ENCODE measurements at places on chromosomes 6 and 20. TPM values are rescaled to one million over a fixed set of nuclear protein-coding genes. Genes with fewer than 3 reads are reported as not detected.

Gene SOX18
- 1.9 TPM for total RNA-seq

Gene LPA
- total RNA-seq: 0.21 TPM

Gene SULF2
- 27.8 TPM for total RNA-seq

Gene SERPINB1
- total RNA-seq: 47.3 TPM

Gene CTCFL
- 0.04 TPM for total RNA-seq

Gene HCRTR2
- not detected for total RNA-seq

Gene CST7
- not detected for total RNA-seq

Gene TREM2
- 0.08 TPM for total RNA-seq

Gene UFL1
- total RNA-seq: 6.3 TPM

Gene SRSF12
- 2.2 TPM for total RNA-seq

Gene SNX3
- total RNA-seq: 72.3 TPM

Gene PLAGL1
- 5.1 TPM for total RNA-seq

Gene MUC21
- not detected for total RNA-seq

Gene MATN4
- 0.07 TPM for total RNA-seq

Gene TINAG
- total RNA-seq: 0.14 TPM

Gene AVP
- total RNA-seq: not detected

Gene ZC3H12D
- 0.21 TPM for total RNA-seq

Gene C6orf47
- 12.8 TPM for total RNA-seq

Gene CST3
- 376 TPM for total RNA-seq

Gene ADTRP
- total RNA-seq: 0.29 TPM

Gene BPIFB1
- not detected for total RNA-seq

Gene C20orf173
- not detected for total RNA-seq

Gene VSX1
- 1.3 TPM for total RNA-seq

Gene SH3BGRL2
- 0.32 TPM for total RNA-seq

Gene PGBD1
- 4.1 TPM for total RNA-seq

Gene GNAS-AS1
- total RNA-seq: not detected

Gene SLC22A7
- not detected for total RNA-seq

Gene USP49
- total RNA-seq: 1.2 TPM

Gene TREML2
- total RNA-seq: not detected

Gene ELOVL2
- total RNA-seq: 6.1 TPM

Gene PAX1
- total RNA-seq: 0.11 TPM

Gene EYS
- total RNA-seq: 0.06 TPM

Gene PNLDC1
- 0.05 TPM for total RNA-seq

Gene ZNF512B
- total RNA-seq: 13.0 TPM

Gene SLC44A4
- total RNA-seq: not detected

Gene SCUBE3
- 0.05 TPM for total RNA-seq

Gene DYNLT2
- total RNA-seq: 0.59 TPM

Gene CDKN1A
- total RNA-seq: 283 TPM

Gene LZTS3
- 6.7 TPM for total RNA-seq

Gene VIP
- total RNA-seq: not detected

Gene ACSS1
- 17.6 TPM for total RNA-seq

Gene LTA
- 0.10 TPM for total RNA-seq
